ENCODE measurements at places on chromosomes 12 and 14.

DNA sequence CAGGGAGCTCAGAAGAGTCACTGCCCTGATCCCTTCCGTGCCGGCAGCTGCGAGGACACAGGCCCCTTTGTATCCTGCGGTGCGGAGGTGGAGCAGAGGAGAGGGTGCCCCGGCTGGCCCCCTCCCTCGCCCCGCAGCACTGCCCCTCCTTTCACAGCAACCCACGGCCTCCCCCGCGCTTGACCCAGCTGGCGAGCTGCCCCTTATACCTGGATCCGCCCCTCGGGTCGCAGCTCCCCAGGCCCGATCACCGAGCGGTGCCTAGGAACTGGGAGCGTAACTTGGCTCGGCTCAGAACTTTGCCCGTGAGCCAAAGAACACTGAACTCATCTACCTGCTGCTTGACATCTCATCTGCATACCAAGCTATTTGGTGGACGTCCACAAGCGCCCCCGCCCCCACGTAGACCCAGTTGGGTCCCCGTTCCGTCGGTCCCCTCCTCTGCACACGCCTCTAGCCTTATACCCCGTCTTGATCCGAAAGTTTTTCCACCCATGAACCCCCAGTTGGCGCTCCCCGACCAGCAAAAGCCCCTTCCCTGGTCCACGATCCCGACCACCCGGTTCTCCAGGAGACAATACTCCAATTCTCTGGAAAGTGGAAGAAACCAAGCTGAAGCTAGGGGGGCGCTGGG is 697 bp upstream of the DNAJC14 start:
- DNase-seq, result no peak

GRCh38 chr12:91639327-91639726 is 456.7 kb upstream of the DCN start:
- DNase-seq, result no peak

- DNase-seq, result no peak
Observed at GRCh38 chr14:81535396-81536164, 1.9 kb upstream of the SEL1L start.

GRCh38 chr12:91695964-91696363 is 449.7 kb downstream of the BTG1 start:
- DNase-seq, result no peak

DNA sequence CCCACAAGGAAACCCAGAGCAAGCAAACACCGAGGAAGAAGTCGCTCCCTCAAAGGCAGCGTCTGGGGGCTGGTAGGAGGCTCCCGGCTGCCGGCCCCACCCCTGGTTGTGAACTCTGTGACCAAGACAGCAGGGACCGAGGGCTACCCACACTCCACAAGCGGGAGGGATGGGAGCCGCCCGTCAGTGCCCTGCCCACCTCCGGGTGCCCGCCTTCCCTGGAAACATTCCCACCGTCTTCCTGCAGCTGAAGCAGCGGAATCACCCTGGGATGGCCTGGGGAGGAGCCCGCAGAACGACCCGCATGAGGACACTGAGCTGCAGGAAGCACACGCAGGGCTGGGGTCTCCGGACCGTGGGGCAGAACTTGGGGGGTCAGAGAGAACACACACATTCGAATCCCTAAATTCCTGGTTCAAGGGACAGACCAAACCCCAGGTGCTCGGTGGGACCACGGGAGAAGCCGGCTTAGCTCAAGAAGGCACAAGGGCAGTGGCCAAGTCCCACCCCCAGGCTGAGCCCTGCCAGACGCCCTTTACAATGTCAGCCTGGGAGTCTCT is 33.5 kb upstream of the C14orf180 start:
- DNase-seq, result no peak

DNA sequence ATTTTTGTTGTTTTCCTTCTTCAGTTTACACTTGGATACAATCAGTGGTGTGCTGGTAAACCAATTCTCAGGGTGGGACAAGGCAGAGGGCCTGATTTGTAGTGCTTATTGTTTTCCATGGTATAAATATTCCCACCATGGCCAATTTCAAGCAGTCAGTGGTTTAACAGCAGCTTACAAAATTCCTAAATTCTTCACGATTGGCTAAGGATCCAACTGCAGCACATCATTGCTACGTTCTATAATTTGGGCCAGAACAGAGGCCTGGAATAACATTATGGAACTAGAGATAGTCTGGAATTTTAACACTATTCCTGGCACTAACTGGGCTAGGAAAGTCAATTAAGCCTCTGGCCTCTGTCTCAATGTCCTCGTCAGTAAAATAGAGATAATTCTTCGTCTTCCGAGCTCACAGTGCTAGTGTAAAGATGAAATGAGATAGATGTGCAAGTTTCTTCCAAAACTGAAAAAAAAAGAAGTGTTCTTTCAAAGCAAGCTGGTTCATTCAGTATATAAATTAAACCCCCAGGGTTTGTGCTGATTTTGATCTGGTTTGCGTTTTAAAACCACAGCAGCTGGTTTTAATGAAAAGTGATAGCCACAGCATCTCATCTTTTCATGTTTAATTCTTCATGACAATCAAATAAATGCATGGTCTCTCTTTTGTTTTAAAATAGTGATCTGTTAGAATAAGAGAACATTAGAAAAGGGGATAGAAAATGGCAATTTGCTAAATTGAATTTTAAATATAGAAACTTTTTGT is 104.1 kb downstream of the EPS8 start:
- DNase-seq, result no peak

- DNase-seq, result no peak
Observed at GRCh38 chr12:108853981-108854446, 3.4 kb downstream of the SSH1 start.

DNA sequence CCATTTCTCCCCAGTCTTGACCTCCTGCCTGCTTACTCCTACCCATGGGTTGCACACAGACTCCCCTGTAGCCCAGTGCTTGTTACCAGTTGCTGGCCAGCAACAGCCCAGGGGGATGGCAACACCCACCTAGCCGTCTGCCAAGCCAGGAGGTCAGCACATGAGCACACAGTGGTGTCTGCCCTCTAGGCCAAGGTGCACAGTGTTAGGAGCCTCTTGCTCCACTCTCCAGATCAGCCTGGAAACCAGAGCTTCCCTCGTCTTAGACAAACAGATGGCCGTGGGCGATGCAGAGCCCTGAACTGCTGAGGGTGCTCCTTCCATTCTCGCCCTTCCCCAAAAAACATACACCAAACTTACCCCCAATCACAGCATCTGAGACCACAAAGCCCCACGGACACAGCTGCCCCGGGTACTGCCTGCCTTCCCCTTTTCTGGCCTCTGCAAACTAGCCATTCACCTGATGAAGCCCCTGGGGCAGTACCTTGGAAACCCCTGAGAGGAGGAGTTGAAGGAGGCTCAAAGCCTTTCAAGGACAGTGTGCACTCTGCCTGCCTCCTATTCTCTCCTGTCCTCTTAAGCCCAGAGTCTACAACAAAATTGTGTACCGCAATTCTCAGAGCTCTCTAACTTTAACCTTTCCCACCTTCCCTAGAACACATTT is 1.0 kb upstream of the GPD1 start:
- no peak for DNase-seq

- DNase-seq, result no peak
Observed at GRCh38 chr14:86501611-86502010, 971.7 kb downstream of the FLRT2 start.

DNA sequence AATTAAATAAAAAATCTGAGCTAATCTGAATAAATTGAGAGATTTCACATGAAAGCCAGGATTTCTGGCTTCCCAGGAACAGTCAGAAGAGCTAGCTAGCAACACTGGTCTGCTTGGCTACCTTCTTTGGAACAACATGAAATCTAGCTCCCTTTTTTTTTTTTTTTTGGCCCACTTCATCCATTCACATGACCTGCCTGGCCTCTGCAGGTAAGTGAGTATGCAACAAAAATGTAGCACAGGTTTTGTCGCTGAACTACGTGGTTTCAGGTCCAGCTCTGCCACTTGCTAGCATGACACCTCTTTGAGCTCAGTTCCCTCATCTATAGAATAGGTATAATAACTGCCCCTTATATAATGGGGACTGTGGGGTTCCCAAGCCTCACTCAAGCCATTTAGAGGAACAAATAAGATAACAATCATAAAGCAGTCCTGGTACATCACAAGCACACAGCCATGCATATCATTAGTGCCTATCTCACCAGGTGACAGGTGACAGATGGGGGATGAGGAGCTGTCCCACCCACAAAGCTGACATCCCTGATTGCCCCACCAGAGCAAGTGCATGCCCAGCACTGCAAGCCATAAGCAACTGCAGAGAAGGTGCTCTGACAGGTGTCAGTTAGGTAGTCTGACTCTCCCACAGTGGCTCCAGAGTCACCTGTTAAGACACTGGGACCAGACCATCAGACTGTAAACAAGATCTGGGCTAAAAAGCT is 25.6 kb downstream of the PXN start:
- DNase-seq, result no peak

GRCh38 chr12:101455685-101456084 is 19.5 kb upstream of the SPIC start:
- DNase-seq, result no peak

GRCh38 chr14:106185837-106186233 is 659.5 kb downstream of the TMEM121 start:
- DNase-seq, result no peak

DNA sequence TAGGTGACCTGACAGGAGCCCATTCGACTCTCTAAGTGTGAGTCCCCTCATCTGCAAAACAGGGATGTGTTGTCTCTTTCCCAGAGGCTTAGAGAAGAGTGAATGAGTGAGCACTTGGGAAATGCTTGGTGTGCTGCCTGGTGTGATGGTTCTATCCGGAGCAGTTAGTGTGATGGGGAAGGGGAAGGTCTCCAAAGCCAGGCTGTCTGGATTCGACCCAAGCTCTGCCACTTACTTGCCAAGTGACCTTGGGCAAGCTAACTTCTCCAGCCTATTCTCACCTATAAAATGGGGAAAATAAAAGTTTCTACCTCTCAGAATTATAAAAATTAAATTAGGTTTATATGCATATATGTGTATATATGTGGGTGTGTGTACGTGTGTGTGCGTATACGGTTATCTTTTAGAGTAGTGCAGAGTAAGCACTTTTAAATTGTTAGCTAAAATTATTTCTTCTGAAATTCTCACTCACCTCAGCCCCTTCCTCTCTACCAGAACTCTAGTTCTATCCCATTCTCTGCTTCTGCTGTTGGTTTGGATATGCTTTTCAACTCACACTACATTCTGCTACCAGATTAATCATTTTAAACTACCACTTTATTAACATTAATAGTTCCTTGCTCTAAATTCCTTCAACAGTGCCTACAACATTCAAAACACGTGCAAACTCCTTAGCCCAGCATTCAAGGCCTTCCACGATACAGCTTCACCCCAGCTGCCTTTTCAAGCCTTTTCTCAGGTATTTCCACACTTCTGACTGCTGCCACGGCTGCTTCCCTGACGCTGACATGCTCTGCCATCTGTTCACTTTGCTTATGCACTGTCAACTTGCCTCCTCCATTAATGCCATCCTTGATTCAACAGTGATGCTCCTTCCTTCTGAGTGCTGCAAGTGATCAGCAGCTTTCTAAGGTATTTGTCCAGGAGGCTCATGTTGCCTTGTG is 55.3 kb downstream of the DICER1 start:
- DNase-seq, result no peak

DNA sequence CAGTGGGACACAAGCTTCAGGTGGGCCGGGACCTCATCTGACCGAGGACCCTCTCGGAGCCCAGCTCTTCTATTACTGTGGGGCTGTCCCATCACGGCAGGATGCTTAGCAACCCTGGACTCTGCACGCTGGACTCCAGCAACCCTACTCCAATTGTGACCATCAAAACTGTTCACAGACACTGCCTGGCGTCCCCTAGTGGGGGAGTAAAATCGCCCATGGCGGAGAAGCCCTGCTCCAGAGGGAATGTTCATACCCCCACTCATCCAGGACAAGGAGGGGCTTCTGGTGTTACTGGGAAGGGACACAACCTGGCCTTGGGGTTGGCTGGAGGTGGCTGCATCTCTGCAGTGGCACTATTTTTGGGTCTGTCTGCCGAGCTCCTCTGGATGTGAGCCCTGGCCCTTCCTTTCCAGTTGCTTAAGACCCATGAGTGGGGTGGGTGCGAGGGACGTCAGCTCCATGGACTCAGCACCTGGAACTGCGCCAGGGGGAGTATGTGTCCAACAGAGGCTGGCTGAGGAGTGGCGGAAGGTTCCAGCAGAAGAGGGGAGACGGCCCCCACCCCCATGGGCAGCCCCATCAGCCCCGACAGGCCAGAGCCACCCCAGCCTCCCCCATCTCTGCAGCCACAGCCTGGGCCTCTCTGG is 103.8 kb downstream of the RFLNA start:
- DNase-seq, result no peak

All from cortex of kidney (tissue), 1 donor.